ENCODE measurements at places on chromosomes 13 and 19.

- no peak for DNase-seq
Measured at GRCh38 chr19:34118879-34119748, 53.2 kb upstream of the LSM14A start.

GRCh38 chr19:48844472-48844871 lies 8.2 kb upstream of the HSD17B14 start:
- DNase-seq = no peak

DNA sequence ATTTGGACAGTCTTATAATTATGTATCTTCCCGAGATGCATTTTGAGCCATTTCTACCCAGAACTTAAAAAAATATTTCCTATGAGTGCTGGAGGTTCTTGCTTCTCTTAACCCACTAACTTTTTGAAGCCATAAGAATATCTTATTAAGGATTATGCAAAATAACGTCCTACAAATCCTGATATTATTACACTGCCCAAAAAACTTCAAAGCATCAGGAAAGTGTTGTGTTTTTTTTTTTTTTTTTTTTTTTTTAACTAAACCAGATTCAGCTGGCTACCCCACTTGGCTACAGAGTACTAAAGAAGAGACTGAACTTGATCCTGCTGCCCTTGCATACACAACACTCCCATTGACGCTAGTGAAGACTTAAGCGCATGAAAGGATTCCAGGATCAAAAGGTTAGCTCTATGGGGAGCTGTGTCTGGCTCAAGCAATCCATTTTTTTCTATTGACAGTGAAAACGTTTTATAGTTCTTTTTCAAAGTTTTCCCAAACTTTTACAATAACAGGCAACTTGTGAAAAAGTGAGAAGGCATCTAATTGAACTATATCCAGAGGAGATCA lies 141.4 kb downstream of the KCNRG start:
- no peak for DNase-seq

DNA sequence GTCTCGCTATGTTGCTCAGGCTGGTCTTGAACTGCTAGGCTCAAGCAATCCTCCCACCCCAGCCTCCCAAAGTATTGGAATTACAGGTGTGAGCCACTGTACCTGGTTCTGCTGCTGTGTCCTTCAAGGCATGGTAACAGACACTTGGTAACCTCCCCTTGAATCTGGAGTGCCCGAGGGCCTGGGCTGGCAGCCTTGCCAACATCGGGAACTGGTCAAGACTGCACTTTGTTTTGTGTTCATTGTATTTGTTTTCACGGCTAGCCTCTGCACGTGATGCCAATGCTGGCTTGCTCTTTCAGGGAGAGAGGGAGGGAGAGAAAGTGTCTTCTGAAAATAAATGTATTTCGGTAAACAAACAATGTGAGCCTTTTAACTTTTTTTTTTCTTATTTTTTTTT lies 12.0 kb downstream of the CERS4 start:
- DNase-seq = no peak

GRCh38 chr19:2428756-2429711 lies 1.6 kb upstream of the TIMM13 start:
- DNase-seq = no peak
